Natural killer cell treated with Interleukin-12 subunit alpha and Interleukin-12 subunit beta and Interleukin-15 and Interleukin-18, amount 100 ng/mL, for 72 hours (primary cell): ENCODE measurements at places on chromosomes 1 and 21.
A peak's percentile ranks its signal among the peaks of the same experiment; 100 is the strongest.

DNA sequence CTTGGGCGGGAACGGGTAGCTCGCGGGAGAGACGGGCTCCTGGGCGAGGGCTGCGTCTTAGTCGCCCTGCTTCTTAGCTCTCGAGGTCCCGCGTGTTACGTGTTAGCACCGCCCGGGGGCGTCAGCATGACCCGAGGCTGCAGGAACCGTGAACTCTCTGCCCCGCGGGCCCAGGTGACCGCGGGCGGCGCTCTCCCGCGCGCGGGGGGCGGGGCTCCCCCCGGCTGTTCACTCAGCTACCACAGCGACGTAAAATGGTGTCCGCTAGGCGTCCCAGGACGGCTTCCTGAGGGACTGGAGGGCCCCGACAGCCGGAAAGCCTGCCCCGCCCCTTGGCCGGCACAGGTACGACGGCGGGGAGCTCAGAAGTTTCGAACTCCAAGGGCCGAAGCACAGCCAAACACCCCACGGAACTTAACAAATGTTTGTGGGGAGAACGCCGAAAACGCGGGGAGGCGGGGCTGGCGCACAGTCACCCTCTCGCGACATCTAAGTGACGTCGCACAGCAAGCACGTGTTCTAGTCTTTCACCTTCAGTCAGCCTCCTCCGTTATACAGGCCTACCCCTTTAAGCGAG, 780 bp upstream of the RBM15 start:
- H3K4me3 ChIP-seq = no peak overlapping the region
- no peak overlapping the region for H3K27ac ChIP-seq
- H3K4me1 ChIP-seq = peaks cover 49% of the 10 kb centered on the region
- H3K27me3 ChIP-seq = no peaks in the 10 kb centered on the region
- H3K36me3 ChIP-seq = peaks cover 15% of the 10 kb centered on the region
- peak; percentile 97 for DNase-seq

GRCh38 chr1:172344444-172344843, 76.0 kb upstream of the C1orf105 start:
- peak overlapping the region; percentile 79 for H3K27ac ChIP-seq
- peak overlapping the region; percentile 77 for H3K4me3 ChIP-seq
- H3K36me3 ChIP-seq = peaks cover 27% of the 10 kb centered on the region
- peaks cover 41% of the 10 kb centered on the region for H3K4me1 ChIP-seq

- H3K4me1 ChIP-seq = no peaks in the 10 kb centered on the region
- H3K4me3 ChIP-seq = no peak overlapping the region
- H3K27me3 ChIP-seq = no peaks in the 10 kb centered on the region
Measured at GRCh38 chr21:44996501-44996921, 56.7 kb downstream of the SLX9 start.

DNA sequence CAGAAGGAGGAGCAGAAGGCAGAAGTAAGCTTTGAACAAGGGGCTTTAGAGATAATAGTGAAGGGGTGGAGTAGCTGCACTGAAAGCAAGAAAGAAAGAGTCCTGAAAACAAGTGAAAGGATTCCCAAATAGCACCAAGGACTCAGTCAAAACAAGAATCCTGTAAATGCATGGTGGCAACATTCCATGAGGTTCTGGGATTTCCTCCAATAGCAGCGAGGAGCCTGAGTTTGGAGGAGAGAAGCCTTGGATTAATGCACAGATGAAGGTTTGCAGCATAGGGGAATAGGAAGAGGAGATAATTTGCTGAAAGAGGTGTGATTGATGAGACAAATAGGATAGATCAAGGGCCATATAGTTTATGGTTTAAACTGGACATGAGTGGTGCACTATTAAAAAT, 10.9 kb downstream of the KRTAP22-2 start:
- no peak for DNase-seq
- H3K36me3 ChIP-seq = no peaks in the 10 kb centered on the region
- H3K27ac ChIP-seq = no peak overlapping the region
- no peak overlapping the region for H3K4me3 ChIP-seq

GRCh38 chr1:119132179-119132578, 8.3 kb downstream of the WARS2 start:
- H3K36me3 ChIP-seq = no peaks in the 10 kb centered on the region
- no peak overlapping the region for H3K4me3 ChIP-seq
- H3K27ac ChIP-seq = no peak overlapping the region
- no peaks in the 10 kb centered on the region for H3K4me1 ChIP-seq
- H3K27me3 ChIP-seq = no peaks in the 10 kb centered on the region
- no peak for DNase-seq

DNA sequence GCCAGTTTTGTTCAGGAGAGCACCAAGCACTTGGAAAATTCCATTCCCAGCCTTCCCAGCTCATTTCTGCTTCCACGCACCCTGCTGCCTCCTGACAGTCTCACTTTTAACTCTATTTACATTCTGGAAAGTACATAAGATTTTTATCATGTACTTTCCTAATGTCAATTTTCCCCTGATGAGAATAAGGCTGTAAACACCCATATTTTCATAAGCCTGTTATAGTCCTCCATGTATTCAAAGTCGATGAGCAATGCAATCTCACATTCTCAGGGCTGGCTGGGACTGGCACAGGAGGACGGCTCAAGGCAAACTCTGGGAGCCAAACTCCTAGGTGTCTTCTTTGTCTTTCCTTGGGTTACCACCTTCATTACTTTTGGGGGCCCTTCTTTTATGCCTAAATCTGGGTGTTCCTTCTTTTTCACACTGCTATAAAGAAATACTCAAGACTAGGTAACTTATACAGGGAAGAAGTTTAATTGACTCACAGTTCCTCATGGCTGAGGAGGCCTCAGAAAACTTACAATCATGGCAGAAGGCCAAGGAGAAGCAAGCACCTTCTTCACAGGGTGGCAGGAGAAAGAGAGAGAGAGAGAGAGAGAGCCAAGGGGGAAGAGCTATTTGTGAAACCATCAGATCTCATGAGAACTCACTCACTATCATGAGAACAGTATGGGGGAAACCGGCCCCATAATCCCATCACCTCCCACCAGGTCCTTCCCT, 94.6 kb downstream of the IGSF21 start:
- no peak overlapping the region for H3K4me3 ChIP-seq
- no peaks in the 10 kb centered on the region for H3K4me1 ChIP-seq
- no peak for DNase-seq

- H3K27ac ChIP-seq = no peak overlapping the region
- DNase-seq = no peak
- H3K4me1 ChIP-seq = no peaks in the 10 kb centered on the region
- H3K36me3 ChIP-seq = no peaks in the 10 kb centered on the region
- peaks cover 18% of the 10 kb centered on the region for H3K27me3 ChIP-seq
- H3K4me3 ChIP-seq = no peak overlapping the region
Measured at GRCh38 chr1:115288591-115289198, 49.4 kb downstream of the NGF start.

GRCh38 chr1:247531937-247532336, 4.3 kb downstream of the OR2C3 start:
- no peaks in the 10 kb centered on the region for H3K36me3 ChIP-seq
- DNase-seq = no peak
- H3K27me3 ChIP-seq = peaks cover 32% of the 10 kb centered on the region
- H3K4me3 ChIP-seq = no peak overlapping the region

GRCh38 chr1:116870300-116870699, 39.4 kb upstream of the PTGFRN start:
- peaks cover 2% of the 10 kb centered on the region for H3K4me1 ChIP-seq
- no peak overlapping the region for H3K4me3 ChIP-seq
- H3K27ac ChIP-seq = no peak overlapping the region

DNA sequence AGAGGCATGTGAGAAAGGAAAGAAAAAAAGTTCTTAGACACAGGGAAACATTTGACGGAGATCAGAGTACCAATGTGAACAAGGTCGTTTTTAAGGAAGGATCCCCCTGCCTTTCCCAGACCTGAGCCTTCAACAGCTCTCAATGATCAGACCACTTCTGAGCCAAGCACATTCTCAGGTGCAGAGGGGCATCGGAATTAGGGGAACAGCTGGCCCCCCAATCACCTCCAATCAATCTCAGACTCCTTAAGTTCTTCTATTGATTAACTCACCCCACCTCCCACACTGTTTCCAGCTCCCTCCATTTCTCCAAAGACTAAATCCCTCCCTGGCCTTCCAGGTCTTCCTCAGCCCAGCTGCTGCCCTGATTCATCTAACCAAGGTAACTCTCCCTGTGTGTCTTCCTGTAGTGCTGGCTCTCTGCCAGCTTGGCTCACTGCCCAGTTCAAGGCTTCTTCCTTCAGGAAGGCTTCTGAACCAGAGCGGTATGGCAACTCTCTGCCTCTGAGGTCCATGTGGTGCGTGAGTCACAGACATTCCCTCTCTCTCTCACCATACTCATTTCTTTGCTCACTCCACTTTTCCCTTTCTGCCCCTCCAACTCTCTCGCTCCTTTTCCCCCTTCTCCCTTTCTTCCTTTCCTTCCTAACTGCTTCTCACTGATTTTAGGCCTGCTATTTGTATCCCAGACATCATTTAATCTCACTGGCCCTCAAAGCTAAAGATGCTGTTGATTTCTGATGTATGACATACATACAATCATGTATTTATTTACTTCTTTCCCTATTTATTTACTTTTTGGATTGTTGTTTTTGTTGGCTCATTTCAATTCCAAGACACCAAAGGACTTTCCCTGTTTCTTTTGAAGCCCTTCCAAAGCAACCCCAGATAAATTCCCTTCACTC, 18.1 kb downstream of the CFAP45 start:
- DNase-seq = no peak
- H3K36me3 ChIP-seq = no peaks in the 10 kb centered on the region
- no peaks in the 10 kb centered on the region for H3K4me1 ChIP-seq
- H3K4me3 ChIP-seq = no peak overlapping the region
- peaks cover 7% of the 10 kb centered on the region for H3K27me3 ChIP-seq

DNA sequence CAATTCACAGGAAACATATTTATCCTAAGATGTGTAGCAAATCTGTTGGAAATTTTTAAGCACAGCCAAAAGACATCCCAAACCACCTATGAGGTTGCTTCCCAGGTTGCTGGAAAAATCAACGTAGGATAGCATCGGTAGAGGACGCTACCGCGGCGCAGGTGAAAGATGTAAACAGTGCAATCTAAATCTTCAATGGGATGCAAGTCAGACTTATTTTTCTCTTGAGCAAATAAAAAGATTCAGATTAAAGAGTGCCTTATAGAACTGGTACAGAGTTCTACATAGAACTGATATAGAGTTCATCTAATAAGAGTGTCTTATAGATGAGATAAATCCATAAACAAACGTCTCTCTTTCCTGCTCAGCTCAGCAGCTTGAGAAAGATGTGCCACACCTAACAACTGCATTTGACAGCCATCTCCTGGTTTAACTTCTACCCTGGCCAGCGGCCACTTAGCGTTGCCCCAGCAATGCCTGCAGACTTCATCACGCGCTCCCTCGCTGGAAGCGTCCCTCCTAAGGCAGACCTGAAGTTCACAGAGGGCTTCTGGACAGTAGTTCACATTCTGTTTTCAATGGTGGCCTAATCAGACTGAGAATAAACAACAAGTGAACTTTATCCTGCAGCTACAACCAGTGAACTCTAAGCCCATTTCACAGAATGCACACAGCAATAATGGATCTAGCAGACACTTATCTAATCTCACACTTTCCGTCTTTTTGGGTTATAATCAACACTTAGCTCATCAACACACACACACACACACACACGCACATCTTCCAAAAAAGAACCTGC, 164.5 kb downstream of the TOMM20 start:
- peaks cover 78% of the 10 kb centered on the region for H3K4me1 ChIP-seq
- H3K4me3 ChIP-seq = peak overlapping the region; percentile 92
- H3K27me3 ChIP-seq = no peaks in the 10 kb centered on the region
- H3K36me3 ChIP-seq = no peaks in the 10 kb centered on the region
- peak; percentile 76 for DNase-seq
- peak overlapping the region; percentile 96 for H3K27ac ChIP-seq

DNA sequence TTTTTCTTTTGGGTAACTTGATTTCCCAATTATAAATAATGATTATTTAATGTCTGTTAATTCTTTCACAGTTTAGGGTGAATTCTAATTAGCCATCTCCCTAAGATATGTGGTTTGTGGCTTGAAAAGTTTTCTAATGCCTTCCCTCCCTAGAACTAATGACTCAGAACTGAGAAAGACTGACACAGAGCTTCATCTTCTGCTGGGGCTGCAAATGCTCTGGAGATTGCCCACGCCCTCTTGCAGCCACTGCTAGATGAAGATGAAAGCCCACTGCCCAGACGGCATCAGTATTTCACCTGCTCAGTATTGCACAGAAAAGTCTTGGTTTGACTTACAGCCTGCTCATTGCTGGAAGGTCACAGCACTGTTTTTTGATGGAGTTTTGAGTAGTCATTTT, 101.5 kb downstream of the ST6GALNAC3 start:
- no peak overlapping the region for H3K27ac ChIP-seq
- no peak overlapping the region for H3K4me3 ChIP-seq
- no peak for DNase-seq
- peaks cover 13% of the 10 kb centered on the region for H3K27me3 ChIP-seq

DNA sequence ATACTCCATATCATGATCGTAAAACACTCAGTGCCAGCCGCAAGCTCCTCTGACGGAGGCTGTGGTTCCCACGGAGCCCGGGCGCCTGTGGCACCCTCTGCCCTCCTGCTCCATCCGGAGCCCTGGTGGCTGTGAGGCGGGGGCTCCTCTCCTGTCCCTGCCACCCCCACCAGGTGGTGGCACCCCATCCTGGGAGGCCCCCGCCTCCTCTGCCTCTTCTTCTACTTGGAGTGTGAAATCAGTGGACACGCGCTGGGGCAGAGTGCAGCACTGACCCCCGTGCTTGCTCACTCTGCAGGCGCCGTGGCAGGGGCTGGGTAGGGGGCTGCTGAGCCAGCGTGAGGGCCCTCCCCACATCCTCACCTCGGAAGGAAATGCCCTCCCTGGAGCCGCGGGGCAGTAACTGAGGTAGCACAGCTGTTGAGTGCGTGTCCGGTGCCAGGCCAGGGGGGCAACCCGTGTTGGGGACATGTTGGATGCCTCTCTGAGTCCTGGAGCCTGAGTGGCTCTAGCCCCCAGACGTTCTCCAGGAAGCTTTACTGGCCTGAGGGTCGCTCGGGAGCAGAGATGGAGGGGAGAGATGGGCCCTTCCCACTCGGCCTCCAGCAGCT, 58.7 kb upstream of the ABCG1 start:
- no peaks in the 10 kb centered on the region for H3K36me3 ChIP-seq
- peaks cover 34% of the 10 kb centered on the region for H3K4me1 ChIP-seq
- peaks cover 20% of the 10 kb centered on the region for H3K27me3 ChIP-seq
- no peak overlapping the region for H3K4me3 ChIP-seq
- H3K27ac ChIP-seq = no peak overlapping the region
- DNase-seq = no peak

DNA sequence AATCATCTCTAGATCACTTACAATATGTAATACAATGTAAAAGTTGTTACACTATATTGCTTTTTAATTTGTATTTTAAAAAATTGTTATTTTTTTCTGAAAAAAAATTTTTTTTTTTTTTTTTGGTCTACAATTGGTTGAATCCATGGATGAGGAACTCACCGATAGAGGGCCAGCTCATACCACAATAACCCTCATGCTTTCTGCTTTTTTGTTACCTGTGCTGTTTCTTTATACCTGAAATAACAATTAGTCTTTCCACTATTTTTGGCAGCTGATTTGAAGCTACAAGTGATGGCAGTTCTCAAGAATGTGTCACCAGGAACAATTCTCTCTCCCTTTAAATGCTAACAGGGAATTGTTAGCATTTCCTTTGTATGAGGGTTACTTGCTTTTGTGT, 12.0 kb downstream of the SMG7 start:
- H3K4me3 ChIP-seq = no peak overlapping the region
- no peaks in the 10 kb centered on the region for H3K27me3 ChIP-seq
- no peak for DNase-seq
- H3K27ac ChIP-seq = no peak overlapping the region
- peaks cover 57% of the 10 kb centered on the region for H3K4me1 ChIP-seq
- H3K36me3 ChIP-seq = no peaks in the 10 kb centered on the region
